HT1080 (cell line): ENCODE measurements at places on chromosomes 3 and 15. TPM values are rescaled to one million over a fixed set of nuclear protein-coding genes. Genes with fewer than 3 reads are reported as not detected.

GRCh38 chr3:134252766-134253165 is 2.1 kb upstream of the RYK start:
- no peak for DNase-seq

- DNase-seq = no peak
Observed at GRCh38 chr3:114035896-114036295, 20.4 kb downstream of the CCDC191 start.

DNA sequence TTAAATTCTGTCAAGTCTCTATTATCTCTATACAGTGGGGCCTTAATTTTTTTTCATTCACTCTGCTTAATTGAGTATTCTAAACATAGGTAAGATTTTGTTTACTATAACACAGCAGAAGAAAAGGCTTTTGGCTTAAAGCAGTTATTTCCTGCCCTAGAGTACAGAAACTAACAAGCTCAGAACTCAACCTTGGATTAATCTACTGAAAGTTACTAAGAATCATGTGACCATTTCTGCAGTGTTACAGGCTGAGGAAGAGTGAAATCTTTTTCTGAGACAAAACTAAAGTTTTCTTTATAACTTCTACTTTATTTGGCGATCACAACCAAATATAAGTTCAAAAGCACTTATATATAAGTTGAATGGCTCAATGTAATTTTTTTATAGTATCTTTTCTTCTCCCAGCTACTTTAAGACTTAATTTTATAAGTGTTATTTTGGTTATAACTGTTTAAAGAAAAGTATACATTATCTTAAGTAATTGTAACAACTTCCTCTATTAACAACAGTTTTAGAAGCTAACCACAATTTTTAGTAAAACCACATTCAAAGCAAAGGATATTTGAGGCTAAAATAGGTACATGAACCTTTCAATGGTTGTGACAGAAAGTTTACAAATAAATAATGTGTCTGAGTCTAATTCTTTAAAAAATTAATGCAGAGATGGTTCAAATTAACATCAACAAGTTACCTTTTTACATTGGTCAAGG is 240.6 kb upstream of the NAALADL2 start:
- DNase-seq = no peak

Gene ROPN1B
- 0.30 TPM in 1 of 2 replicates, not detected in the other for total RNA-seq

DNA sequence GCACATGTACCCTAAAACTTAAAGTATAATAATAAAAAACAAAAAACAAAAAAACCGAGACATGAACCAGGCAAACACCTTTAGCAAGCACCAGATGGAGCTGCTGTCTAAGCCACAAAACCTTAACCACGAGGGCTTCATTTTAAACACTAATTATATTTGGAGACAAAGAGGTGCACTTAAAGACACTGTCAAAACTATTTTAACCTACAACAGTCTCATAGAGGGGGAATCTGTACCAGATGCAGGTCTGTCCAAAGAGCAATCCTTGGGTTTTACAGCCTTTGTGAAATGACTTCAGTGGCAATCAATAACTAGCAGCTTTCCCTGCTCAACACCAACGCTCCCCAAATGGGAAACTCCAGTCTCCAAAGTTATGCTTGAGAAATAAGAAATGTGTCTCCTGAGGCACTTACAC is 115.7 kb upstream of the TSPAN3 start:
- no peak for DNase-seq

Gene KIF23
- total RNA-seq = 63.0 and 64.9 TPM in 2 replicates

Gene IL17RD
- 4.3 and 5.7 TPM in 2 replicates for total RNA-seq

GRCh38 chr3:190094160-190094718 is 26.5 kb downstream of the P3H2 start:
- DNase-seq = no peak

- DNase-seq = no peak
Observed at GRCh38 chr3:36965440-36965839, 20.6 kb upstream of the TRANK1 start.

GRCh38 chr3:192444096-192444790 is 283.1 kb downstream of the FGF12 start:
- DNase-seq = peak; percentile 79

Gene TIGIT
- 0.20 TPM in 1 of 2 replicates, not detected in the other for total RNA-seq

DNA sequence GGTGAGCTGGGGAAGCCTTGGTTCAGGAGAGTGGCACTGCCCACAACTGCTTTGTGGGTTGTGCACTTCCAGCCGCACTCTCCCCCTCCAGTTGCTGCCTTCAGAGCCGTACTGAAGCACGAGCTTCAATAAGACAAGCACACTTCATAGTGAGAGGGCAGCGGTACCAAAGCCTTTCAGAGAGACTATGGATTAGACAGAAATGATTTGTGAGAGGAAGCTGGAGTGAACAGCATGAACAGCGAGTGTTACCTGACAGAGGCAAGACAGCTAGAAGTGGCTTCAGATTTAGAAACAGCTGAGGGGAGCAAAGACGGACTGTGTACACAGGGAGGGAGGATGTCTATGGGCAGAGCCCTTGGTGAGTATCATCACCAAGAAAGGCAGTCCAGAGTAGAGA is 31.1 kb downstream of the HCLS1 start:
- no peak for DNase-seq
